ENCODE measurements at places on chromosomes 5 and 9. TPM values are rescaled to one million over a fixed set of nuclear protein-coding genes. Genes with fewer than 3 reads are reported as not detected.

The TXNDC8 gene
- not detected for total RNA-seq

The SHROOM1 gene
- 4.7 TPM for total RNA-seq

The KIAA0825 gene
- 10.0 TPM for total RNA-seq

The PGM5 gene
- 0.36 TPM for total RNA-seq

The WHRN gene
- total RNA-seq, result 2.2 TPM

The FRRS1L gene
- total RNA-seq, result 0.36 TPM

The SARDH gene
- 10.9 TPM for total RNA-seq

The CDKN2A gene
- total RNA-seq, result 32.1 TPM

The ITK gene
- not detected for total RNA-seq

The HSD17B3 gene
- total RNA-seq, result under 0.01 TPM

The IL17B gene
- total RNA-seq, result not detected

The SOWAHA gene
- total RNA-seq, result under 0.01 TPM

The HINT2 gene
- total RNA-seq, result 17.4 TPM

The PCSK1 gene
- total RNA-seq, result 0.88 TPM

The ANKRD20A1 gene
- total RNA-seq, result not detected

The IFNB1 gene
- total RNA-seq, result not detected

The GARIN3 gene
- not detected for total RNA-seq

The SHOC1 gene
- total RNA-seq, result under 0.01 TPM

The PCDHB5 gene
- total RNA-seq, result 2.9 TPM

All from osteoblast (primary cell).